NT2/D1 (cell line): ENCODE measurements at places on chromosomes 4 and X.

- DNase-seq = no peak
These were observed 58.9 kb upstream of the PGM2 start for GRCh38 chr4:37767546-37767945.

GRCh38 chr4:87359258-87359657 lies 31.7 kb downstream of the HSD17B11 start:
- no peak for DNase-seq

DNA sequence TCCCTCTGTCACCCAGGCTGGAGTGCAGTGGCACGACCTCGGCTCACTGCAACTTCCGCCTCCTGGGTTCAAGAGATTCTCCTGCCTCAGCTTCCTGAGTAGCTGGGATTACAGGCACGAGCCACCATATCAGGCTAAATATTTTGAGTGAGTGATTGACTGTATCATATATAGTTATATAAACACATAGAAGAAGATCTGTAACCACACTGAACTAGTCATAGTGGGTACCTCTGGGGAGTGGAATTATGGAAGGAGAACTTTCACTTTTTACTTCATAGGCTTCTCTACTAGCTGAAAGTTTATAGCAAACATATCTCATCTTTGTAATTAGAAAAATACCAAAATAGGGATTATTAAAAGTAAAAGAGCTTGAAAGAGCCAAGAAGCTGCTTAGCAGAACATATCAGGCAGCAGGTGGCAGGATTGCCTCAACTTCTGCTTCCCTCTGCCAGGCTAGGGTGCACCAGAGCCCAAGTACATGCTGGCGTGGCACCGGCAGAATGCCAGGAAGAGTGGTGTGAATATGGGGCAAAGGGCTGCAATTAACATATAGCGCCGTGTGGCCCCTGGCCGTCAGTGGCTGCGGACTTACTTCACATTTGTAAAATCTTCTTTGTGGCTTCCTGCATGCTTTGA lies 39.5 kb upstream of the CD40LG start:
- peak; percentile 13 for DNase-seq

DNA sequence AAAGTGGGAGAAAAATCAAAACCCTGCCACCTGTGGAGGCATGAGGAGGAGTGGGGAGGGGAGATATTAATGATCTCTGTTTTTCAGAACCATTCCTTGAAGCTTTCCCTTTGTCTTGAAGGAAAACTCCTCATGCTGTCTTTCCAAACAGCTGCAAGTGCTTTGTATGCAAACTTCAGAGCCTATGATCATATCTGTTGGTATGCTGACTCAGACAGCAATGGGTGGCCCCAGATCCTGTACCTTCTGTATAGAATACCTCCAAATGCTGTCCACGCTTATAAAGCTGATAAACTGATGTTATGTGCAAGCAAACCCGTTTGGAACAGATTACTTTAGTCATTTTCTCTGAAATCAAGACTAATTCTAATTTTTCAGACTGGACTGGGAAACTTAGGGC lies 31.9 kb downstream of the BMP15 start:
- no peak for DNase-seq

DNA sequence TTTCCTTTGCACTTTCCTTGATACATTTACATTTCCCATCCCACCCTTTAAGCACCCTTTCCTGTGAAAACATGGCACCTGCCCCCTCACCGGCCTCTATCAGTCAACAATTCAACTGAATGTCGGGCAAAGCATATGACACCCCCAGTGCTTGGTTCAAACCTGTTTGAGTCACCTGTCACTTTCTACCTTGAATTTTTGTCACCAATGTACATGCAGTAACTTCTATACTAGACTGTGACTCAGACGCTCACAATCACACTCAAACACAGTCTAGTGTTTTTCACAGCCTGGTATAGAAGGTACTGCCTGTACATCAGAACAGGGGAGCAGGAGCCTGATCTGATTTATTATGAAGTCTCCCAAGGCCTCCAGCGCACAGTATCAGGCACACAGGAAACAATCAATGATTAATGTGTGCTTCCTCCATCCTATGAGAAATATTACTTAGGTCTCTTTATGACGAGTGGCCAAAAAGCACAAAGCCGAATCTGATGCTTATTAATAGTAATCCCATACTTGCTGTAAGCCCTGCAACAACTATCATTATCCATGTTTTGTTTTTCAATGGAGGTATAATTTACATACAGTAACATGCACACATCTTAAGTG lies 49.2 kb upstream of the FAM9C start:
- no peak for DNase-seq

- DNase-seq = no peak
These were observed 24.6 kb upstream of the FGFR3 start for GRCh38 chr4:1768367-1769034.

GRCh38 chr4:78524009-78524408 lies 27.6 kb upstream of the ANXA3 start:
- DNase-seq = no peak

- peak; percentile 54 for DNase-seq
These were observed 80.2 kb downstream of the CRMP1 start for GRCh38 chr4:5812506-5813229.

DNA sequence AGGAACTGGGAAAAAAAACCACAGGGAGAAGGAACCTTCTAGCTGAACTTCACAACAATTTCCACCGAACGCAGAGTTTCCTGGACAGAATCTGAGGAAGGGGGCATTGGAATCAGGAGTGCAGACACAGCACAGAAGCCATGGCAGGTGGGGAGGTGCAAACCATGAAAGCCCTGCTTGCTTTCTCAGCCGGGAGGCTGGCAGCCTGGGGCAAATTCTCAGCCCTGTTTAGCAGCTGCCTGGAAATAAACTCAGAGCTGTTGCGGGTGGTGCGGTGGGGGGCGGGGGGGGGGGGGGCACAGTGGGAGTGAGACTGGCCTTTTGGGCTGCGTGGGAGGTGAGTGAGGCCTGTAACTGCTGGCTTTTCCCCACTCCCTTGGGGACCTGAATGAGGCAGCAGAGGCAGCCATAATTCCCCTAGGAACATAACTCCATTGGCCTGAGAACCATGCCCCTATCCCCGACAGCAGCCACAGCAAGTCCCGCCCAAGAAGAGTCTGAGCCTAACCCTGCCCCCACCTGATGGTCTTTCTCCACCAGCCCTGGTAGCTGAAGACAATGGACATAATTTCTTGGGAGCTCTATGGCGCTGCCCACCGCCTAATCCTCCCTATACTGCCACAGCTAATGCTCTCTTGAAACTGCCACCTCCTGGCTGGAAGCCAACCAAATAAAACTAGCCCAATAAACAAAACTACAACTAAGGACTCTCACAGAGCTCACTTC lies 176.3 kb downstream of the FAM13A start:
- no peak for DNase-seq

GRCh38 chr4:46886711-46887110 lies 22.3 kb downstream of the COX7B2 start:
- DNase-seq = no peak

- DNase-seq = no peak
These were observed 31.4 kb downstream of the VSIG4 start for GRCh38 chrX:66008328-66008970.

DNA sequence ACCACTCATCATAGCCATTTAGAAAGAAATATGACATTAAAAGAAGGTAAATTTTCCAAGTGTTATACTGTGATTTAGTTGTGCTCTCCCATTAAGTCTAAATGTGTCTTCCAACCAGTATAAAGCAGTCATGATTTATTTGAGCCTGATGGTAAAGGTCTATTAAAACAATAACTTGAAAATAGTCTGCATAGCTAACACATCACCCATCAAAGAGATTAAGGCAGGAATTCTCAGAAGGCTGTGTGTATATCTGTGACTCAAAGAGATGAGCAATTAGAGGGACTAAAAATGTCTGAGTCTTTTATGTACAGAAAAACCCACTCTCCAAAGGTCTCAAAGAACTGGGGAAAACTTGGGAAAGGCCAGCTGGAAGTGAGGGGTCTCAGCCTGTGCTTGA lies 70.3 kb upstream of the IQCM start:
- DNase-seq = no peak

GRCh38 chr4:3252831-3253641 lies 4.1 kb downstream of the MSANTD1 start:
- DNase-seq = no peak

- DNase-seq = no peak
These were observed 40.5 kb upstream of the SLC2A9 start for GRCh38 chr4:10061650-10062415.

- no peak for DNase-seq
These were observed 895 bp downstream of the ADGRL3 start for GRCh38 chr4:61200916-61201526.

GRCh38 chr4:132059227-132059626 lies 1089.9 kb upstream of the PCDH10 start:
- DNase-seq = no peak

GRCh38 chrX:142076633-142077032 lies 128.5 kb downstream of the MAGEC2 start:
- no peak for DNase-seq

GRCh38 chr4:135032670-135033069 lies 831.1 kb upstream of the PABPC4L start:
- DNase-seq = no peak

GRCh38 chr4:4388836-4389575 lies 2.1 kb downstream of the NSG1 start:
- DNase-seq = no peak

- no peak for DNase-seq
These were observed 69.8 kb downstream of the CCKAR start for GRCh38 chr4:26420438-26420837.

GRCh38 chr4:37132351-37132974 lies 112.1 kb upstream of the NWD2 start:
- DNase-seq = no peak

DNA sequence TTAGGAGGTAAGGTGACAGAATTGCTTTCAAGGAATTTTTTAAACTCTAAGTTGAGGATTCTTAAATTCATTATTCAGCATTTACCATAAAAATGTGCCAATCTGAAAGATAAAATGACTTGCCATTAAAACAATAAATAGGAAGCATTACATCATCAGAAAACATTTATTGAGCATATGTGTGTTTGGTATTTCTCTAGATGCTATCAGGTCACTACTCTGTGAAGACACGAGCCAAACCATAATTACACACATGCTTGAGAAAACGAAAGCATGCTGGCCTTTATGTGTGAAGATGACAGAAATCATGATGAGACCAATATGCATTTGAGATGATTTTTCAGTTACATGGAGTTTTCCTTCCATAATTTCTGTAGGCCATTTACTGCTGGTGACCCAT lies 12.3 kb upstream of the IL21 start:
- no peak for DNase-seq

GRCh38 chr4:93828332-93828994 lies at the start of gene ATOH1:
ATOH1 (plus strand) TSS chr4:93828753; CDS start chr4:93828927, 174 bp downstream.
- DNase-seq = peak; percentile 72

DNA sequence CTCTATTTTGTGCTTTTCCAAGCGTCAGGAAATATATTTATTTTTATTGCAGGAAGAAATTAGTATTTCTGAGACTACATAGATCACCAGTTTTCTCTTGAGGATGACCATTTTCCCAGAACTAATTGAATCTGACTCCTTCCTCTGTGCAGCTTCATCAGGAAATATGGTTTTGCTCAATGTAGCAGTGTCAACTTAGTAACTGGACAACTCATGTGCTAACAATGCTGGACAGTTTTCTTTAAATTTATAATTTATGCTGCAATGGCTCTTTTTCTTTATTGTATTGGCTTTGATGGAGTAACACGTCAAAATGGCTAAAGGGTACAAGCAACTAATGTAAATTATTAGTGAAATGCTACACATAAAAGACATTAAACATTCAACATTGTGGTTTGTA lies 531.5 kb downstream of the ANKRD50 start:
- no peak for DNase-seq

DNA sequence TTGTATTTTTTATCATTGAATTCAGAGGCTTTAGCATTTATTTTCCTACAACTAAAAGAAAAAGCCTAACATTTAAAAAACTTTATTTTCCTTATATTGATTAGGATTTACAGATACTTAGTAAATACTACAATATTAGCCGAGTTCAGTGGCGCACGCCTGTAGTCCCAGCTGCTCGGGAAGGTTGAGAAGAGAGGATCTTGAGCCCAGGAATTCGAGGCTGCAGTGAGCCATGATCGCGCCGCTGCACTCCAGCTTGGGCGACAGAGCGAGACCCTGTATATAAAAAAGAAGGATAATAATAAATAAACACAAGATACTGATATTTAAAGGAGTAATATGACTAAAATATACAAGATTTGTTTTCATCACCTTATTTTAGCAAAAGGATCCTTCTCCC lies 681 bp upstream of the UPF3B start:
- DNase-seq = no peak

DNA sequence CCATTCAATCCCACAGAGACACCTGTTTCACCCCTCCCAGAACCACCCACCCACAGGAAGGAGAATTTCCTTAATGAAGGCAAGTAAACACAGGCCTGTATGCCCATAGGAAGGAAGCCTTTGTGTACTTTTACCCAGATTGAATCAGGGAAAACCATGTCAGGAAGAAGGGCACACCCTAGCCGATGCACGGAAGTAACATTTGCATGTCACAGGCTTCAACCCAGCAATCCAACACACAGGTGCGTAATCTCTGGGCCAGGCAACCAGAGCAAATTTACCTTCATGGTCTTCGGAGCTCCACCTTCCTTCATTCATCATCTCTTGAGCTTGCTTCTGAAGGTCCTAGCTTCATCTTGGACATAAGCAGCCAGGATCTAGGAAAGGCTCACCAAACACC lies 206.3 kb downstream of the SHROOM3 start:
- DNase-seq = no peak

GRCh38 chr4:90445380-90445779 lies 318.2 kb downstream of the CCSER1 start:
- no peak for DNase-seq

DNA sequence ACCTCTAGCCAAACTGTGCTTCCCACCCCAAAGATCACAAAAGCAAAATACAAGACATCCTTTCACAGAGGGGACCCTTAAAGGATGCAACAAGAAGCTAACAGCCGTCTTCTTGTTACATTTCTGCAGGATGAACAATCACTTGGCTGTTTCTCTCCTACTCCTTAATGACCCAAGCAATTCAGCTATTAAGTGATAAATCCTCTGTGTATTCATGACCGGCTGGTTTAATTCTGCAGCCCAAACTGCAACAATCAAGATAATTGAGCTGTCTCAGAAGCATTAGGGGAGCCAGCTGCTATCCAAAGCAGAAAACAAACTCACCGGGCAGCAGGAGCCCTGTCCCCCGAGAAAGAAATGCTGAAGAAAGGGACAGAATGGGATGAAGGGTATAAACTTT lies 85.9 kb upstream of the ACSL4 start:
- no peak for DNase-seq

- DNase-seq = no peak
These were observed 56.0 kb downstream of the SPRY1 start for GRCh38 chr4:123452616-123453015.

DNA sequence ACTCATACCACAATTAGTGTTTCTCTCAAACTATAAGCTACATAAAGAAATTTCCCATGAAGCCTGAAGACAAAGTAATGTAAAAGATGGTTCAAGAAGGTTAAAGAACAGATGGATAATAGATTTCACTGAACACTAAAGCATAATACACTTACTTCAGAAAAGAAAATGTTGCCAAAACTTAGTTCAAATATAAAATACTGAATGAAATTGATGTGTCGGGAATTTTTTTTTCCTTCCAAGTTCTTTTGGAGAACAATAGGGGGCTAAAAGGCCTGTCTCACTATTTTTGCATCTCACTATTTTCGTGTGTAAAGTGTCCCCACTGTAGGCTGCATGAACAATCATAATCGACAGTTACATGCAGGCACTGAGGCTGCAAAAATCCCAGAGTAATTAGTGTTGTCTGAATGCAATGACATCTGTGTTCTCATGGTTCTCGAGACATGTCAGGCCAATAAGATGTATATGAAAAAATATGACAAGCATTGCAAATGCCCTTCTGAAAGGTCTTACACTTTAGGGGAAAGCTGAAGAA lies 11.9 kb upstream of the MAB21L2 start:
- no peak for DNase-seq
